ENCODE measurements at places on chromosomes 4 and X.

- DNase-seq = no peak
Observed at GRCh38 chr4:122047456-122048425, 95.9 kb upstream of the TRPC3 start.

DNA sequence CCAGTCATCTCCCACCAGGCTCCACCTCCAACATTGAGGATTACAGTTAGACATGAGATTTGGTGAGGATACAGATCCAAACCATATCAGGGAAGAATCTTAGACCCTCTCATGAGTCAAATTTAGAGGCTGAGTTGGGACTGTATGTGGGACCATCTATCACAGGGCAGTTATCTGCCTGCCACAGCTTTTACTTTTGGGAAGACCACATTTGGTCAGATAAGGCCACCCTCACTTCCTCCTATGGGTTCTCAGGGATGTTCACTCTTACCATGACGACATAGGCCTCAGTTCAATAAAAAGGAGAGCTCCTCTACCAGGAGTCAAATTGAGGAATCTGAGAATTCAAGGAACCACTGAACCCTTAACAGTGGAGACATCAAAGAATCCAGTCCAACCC lies 2.1 kb downstream of the MAGEB2 start:
- no peak for DNase-seq

DNA sequence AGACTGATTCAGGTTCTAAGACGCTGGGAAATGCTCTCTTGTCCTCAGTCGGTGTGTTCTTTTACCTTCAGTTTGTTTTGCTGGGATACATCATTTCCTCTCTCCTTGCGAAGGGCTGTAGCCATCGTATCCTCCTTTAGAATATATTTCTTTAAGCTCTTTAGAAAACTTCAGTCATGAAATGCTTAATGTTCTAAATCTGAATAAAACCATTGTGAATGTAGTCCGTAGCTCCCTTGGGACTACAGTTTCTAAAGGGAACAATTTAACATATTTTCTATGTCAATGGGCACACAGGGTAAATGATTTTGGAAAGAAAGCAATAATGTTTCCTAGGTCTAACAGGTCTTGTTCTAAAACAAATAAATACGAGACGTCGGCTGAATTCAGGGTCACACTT lies 40.6 kb downstream of the STOX2 start:
- no peak for DNase-seq

- DNase-seq = no peak
Observed at GRCh38 chr4:113607998-113608397, 153.5 kb downstream of the CAMK2D start.

DNA sequence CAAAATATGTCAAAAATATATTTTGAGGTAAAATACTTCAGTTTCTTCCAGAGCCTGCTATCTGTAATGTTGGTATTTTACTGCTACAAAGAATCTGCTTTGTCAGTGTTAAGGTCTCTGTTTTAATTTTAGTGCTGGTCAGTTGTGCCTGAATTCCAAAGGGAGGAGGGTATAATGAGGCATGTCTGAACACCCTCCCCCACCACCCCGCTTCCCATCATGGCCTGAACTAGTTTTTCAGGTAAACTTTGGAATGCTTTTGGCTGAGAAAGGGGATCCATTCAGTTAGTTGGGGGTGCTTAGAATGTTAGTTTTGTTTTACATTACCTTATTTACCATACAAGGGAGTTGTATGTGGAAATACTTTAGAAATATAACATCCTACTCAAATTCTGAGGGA lies 158.5 kb downstream of the MID1IP1 start:
- no peak for DNase-seq
